Sigmoid colon (tissue), 7 donors: ENCODE measurements at places on chromosomes 7 and 10. TPM values are rescaled to one million over a fixed set of nuclear protein-coding genes. Genes with fewer than 3 reads are reported as not detected.

Gene LRRC4
- polyA plus RNA-seq: 1.4 TPM

Gene RGR
- polyA plus RNA-seq: not detected

Gene SEMA4G
- 65.8 TPM for polyA plus RNA-seq

Gene PDE1C
- polyA plus RNA-seq: under 0.01 TPM

Gene INTS1
- 16.2 TPM for polyA plus RNA-seq

Gene C10orf67
- polyA plus RNA-seq: not detected

Gene SRPK2
- polyA plus RNA-seq: 12.0 TPM

Gene ADAM22
- polyA plus RNA-seq: 0.23 TPM

Gene PSD
- 0.69 TPM for polyA plus RNA-seq

Gene MARVELD1
- 16.7 TPM for polyA plus RNA-seq

Gene DDIT4
- 413 TPM for polyA plus RNA-seq

Gene TEX36
- not detected for polyA plus RNA-seq

Gene TMEM196
- polyA plus RNA-seq: not detected

Gene OR9A2
- not detected for polyA plus RNA-seq

Gene LLCFC1
- not detected for polyA plus RNA-seq

Gene FGFBP3
- polyA plus RNA-seq: 1.2 TPM

Gene ASIC3
- 3.0 TPM for polyA plus RNA-seq

Gene LBX1
- not detected for polyA plus RNA-seq

Gene EXOC4
- polyA plus RNA-seq: 22.1 TPM

Gene NUTM2E
- polyA plus RNA-seq: 1.2 TPM
